ENCODE measurements at places on chromosomes 5 and 9.

- DNase-seq: no peak
Observed at GRCh38 chr5:123294544-123294943, 128.7 kb downstream of the CEP120 start.

- DNase-seq: no peak
Observed at GRCh38 chr5:151739395-151739794, 19.0 kb downstream of the ATOX1 start.

DNA sequence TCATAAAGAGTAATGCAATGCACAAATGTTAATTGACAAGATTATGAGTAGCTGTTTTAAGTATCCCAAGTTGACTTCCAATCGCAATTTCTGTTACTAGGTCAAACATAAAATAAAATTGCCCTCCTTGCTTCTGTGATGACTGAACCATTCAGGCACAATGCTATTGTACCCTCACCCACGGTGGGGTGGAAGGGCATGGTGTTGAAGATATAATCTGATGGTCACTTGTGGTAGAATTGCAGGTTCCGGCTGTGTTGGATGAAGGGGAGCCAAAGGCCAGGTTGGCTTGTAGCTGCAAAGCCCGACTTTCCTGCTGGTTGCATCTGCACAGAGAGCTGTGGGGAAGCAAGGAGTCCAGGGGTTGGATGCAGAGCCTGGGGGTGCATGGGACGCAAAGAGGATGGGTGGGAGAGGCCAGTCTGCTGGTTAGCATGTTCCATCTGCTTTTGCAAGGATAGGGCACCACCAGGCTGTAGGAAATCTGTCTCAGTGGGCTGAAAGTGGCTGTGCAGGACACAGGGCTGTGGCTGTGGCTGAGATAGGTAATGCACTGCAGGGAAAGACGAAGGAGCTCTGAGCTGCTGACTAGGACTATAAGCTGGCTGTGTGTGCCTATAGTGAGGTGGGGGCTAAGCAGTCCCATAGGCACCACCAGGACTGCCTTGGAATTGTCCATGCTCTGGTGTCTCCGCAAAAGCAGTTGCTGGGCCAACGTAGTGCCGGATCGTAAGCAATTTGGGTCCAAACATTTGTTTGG is 31.5 kb upstream of the PUM3 start:
- no peak for DNase-seq

- DNase-seq: no peak
Observed at GRCh38 chr9:117938896-117939295, 234.7 kb downstream of the TLR4 start.

DNA sequence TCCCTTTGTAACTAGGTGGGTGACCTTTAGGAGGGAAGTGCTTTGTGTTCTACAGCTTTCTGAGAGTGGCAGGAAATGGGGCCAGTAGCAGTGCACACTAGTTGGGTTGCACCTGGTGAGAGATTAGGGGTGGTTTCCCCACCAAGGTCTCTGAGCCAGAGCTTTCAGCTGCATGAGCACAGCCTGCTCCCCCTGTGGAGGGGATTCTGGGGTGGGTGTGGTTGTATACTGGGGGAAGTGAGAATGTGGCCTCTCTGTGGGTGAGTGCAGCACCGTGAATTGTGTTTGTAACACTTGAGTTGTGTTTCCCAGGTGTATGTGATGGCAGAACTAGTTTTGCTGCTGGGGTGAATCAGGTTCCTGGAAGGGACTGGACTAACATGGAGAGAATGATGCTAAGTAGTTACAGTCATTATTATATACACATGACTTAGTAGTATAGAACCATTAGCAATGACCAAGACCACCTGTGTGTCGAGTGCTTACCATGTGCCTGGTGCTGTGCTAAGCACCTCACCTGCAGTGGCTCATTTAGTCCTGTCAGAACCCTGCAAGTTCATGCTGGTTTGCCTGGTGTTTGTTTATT is 11.8 kb upstream of the CXXC5 start:
- peak; percentile 44 for DNase-seq

DNA sequence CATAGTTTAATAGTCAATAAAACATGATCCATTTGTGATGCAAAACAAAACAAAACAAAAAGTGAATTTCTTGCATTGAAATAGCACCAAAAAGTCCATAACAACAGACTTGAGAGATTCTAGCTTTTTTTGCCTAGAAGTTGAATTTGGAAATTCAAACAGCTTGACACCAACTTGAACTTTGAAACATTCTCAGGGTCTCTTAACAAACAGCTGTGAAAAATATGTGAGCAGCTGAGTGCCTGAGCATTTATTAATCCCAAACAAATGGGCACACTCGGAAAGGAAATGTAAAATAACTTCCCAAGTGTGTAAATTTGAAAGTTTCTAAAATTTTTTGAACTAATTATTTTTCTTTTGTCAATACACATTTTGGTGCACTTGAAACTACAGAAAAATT is 56.0 kb upstream of the HMHB1 start:
- no peak for DNase-seq

DNA sequence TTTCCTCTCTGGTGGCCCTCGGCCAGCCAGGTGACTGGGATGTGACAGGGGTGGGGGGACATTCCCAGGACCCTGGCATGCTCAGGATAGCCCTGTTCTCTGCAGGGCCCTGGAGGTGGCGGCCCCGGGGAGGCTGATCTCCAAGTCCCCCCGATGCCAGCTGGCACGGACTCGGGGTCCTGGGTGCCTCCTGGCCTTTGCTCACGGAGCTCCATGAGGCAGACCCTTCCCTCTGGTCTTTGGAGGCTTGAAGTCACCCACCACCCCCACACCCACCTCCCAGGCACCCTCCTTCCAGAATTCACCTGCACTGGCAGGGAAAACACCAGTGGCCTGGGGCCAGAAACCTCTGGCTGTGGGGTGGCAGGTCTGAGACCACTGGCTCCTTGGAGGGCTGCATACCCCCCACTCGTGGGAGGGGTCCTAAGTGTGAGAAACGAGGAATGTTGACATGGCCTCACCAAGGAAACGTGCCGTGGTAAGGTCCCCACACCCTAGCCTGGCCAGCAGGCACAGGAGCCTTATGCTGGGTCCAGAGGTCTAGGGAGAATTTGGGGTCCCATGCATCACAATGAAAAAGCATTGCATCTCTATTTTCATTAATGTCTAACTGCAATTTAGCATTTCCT is 130.8 kb upstream of the FAM120A start:
- no peak for DNase-seq

GRCh38 chr5:174951151-174951780 is 226.9 kb downstream of the MSX2 start:
- DNase-seq: peak; percentile 69

DNA sequence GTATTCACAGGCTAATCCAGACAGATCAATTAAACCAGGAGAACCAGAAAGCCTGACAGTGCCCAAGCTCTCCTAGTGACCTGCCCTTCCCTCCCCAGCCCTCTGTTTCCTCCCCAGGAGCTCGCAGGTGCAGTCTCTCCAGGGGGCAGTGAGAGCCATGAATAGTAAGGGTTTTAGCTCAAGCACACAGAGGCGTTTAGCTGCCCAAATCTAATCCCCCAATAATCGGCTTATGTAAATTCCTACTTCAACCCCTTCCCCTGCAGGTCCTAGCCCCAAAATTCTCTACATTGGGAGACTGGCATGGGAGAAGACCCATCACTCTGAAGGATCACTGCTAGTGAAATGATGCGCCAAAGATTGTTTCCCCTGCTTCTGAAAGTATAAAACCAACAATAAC is 10.5 kb upstream of the TAL2 start:
- DNase-seq: no peak

GRCh38 chr5:131316026-131316425 is 52.2 kb downstream of the CDC42SE2 start:
- no peak for DNase-seq

GRCh38 chr9:95880021-95880690 is 4.7 kb downstream of the ERCC6L2 start:
- DNase-seq: no peak

DNA sequence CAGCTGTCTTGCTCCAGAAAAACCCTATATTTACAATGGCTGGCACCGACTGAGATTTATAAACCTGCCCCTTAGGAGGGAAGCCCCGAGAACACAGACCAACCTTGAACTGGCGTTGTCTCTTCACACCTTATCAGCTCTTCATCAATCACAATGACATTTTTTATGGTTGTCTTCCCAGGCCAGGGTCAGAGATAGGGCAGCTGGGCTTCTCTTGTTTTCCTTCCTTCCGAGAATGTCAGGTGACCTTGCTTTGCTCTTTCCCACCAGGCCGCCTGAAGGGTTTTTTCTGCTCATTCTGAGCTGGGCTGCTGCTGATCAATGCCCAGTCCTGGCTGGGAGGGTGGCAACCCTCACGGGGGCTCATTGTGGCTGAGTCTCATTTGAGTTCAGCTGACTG is 619.1 kb downstream of the CCDC171 start:
- DNase-seq: no peak

DNA sequence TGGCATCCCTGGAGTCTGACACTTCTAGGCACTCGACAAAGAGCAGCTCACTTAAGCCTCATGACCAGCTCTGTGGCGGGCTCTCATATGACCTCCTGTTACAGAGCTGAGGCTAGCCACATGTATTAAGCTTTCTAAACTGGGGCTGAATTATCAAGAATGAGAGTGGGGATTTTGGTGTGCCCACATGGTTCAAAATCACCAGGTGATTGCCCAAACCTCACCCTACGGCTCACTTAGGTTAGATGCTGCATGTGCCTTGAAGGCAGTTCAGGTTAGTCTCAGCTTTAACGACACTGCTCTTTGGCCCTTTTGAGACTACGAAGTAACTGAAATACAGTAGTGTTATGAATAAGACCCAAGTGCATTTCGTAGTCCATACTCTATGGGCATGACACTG is 39.4 kb upstream of the SMIM32 start:
- DNase-seq: no peak

DNA sequence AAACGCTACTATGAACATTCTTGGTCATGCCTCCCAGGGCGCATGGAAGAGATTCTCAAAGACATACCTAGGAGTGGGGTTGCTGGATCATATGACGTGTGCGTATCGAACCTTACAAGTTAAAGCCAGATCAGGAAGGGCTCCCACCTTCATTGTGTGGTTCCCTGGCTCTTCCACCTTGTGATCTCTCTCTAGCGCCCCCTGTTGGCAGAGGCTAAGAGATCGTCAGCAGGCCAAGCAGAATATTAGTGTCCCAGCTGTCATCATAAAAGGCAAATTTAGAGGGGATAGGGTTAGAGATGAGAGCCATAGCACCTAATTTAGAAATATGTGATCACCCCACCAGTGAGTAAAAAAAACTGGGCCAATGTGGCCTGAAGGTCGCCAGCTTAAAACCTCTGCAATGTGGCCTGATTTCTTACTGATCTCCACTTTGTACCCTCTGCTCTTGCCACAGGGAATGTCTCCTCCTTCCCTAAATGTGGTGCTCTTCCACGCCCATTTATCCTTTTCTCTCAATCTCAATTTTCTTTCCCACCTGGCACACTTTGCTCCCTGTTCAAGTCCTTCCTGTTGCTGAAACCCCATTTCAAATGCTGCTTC is 91.7 kb upstream of the SHB start:
- peak; percentile 79 for DNase-seq

GRCh38 chr5:59732301-59732700 is 161.2 kb downstream of the PDE4D start:
- DNase-seq: no peak

DNA sequence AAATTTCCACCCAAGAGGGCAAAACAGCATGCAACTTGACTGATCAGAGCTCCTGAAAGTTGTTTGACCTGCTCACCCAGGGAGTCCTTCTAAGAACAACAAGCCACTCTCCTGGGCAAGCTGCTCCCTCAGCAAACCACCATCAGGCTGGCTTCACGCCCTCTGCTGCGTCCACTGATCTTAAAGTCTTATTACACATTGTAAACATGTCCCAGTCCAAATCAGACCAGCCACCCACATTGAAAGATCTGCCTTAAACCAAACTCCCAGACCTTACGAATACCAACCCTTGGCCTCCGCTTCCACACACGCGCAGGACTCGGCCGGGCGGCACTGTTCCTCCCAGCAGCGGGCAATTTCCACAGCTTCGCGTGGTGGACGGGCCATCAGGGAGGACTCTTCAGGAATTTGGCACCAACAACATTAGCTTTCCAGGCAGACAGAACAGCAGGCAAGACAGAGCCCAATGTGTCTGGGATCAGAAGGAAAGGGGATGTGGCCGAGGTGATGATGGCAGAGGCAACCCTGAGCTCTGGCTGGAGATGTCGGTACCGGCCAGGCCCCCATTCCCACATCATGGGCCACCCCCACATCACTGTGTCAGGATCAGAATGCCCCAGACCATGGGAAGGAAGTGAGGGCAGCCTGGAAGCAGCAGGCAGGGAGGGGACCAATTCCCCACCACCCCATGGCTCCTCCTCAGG is 56.8 kb downstream of the SEMA4D start:
- no peak for DNase-seq

DNA sequence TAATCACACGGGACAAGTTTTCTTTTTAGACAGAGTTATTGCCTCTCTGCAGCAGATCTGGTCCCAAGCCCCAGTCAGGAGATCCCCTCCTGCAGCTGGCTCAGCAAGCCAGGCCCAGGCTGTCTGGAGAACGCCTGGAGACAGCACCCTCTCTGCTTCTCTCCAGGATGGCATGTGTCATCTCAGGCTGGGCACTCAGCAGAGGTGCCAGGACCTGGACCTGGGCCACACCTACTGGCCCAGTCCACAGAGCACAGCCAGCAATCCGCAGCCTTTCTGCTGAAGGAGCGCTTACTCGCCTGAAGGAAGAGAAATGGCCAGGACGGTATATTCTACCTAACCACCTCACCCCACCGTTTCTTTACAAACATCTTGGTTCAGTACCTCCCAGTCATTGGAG is 4.7 kb upstream of the TBC1D9B start:
- no peak for DNase-seq

GRCh38 chr5:127609957-127610356 is 38.9 kb upstream of the CTXN3 start:
- no peak for DNase-seq

DNA sequence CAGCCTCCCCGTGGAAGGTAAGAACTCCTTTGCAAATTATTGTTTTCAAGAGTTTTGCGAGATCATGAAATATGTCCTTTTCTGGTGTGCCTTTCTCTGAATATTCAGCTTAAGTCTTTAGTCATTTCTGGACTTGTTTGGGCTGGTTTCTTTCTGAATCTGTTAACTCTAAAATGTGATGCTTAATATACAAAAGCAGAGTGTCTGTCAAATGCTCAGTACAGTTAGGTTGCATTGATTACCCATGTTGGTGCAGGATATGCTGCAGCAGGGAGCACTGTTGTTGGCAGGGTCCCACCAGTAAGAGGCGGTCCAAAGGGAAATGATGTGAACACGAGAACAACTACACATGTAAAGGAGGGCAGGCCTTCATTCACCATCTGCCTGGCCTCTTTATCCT is 47.7 kb downstream of the SPTAN1 start:
- DNase-seq: no peak

DNA sequence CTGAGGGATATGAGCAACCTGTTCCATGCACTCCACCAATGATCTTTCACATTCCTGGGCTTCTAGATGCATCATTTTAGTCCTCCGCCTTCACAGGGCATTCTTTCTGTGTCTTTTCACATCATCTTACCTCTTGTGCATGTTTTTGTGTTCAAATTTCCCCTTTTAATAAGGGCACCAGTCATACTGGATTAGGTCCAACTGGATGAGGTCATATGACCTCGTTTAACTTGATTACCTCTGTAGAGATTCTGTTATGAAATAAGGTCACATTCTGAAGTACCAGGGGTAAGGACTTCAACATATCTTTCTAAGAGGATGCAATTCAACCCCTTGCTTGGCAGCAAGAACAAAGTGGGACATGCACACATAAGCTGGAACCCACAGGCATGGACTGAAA is 335.3 kb upstream of the TLE4 start:
- DNase-seq: no peak

All from K562 (cell line).